ENCODE measurements at places on chromosomes 3 and 15. TPM values are rescaled to one million over a fixed set of nuclear protein-coding genes. Genes with fewer than 3 reads are reported as not detected.

PRR23A gene
- total RNA-seq: not detected

GRCh38 chr15:43799945-43800285 lies at the start of gene SERINC4:
Gene SERINC4, minus strand, starts transcription at chr15:43800220. Its CDS starts 234 bp downstream, at chr15:43799986.
- H3K27me3 ChIP-seq: no peaks in the 10 kb centered on the region
- peak within 1 kb of the TSS; percentile 81 for H3K27ac ChIP-seq
- peaks cover 14% of the 10 kb centered on the region for H3K4me1 ChIP-seq
- H3K4me3 ChIP-seq: peak within 1 kb of the TSS; percentile 86
- H3K36me3 ChIP-seq: peaks cover 69% of the 10 kb centered on the region

- peaks cover 32% of the 10 kb centered on the region for H3K4me1 ChIP-seq
- DNase-seq: no peak
- no peaks in the 10 kb centered on the region for H3K27me3 ChIP-seq
- no peak overlapping the region for H3K4me3 ChIP-seq
Observed at GRCh38 chr3:45993421-45994027, 2.1 kb downstream of the FYCO1 start.

- peak; percentile 32 for DNase-seq
- no peak overlapping the region for H3K27ac ChIP-seq
- H3K36me3 ChIP-seq: no peaks in the 10 kb centered on the region
- no peaks in the 10 kb centered on the region for H3K27me3 ChIP-seq
Observed at GRCh38 chr15:76566276-76566675, 229.7 kb downstream of the ISL2 start.

- peaks cover 5% of the 10 kb centered on the region for H3K4me1 ChIP-seq
- H3K27ac ChIP-seq: peak overlapping the region; percentile 73
- no peak for DNase-seq
- no peaks in the 10 kb centered on the region for H3K27me3 ChIP-seq
Observed at GRCh38 chr3:31968369-31968926, 12.6 kb downstream of the OSBPL10 start.

- no peak for DNase-seq
- peaks cover 49% of the 10 kb centered on the region for H3K27me3 ChIP-seq
Observed at GRCh38 chr15:79311901-79312553, 1.1 kb downstream of the TMED3 start.

DNA sequence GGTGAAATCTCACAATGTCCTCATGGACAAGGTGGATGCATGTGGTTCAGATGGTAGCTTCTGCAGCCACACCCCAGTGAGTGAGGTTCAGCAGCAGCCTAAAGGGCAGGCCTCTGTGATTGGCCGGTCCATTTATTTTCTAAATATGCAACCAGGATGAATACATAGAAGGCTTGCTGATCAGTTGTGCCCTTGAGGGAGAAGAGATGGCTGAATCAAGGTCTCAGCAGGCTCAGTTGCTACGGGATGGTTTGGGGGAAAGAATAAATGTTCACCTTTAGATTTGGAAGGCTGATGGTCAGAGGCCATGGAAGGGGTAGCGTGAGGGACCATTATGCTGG lies 53.7 kb upstream of the FGD5 start:
- H3K4me3 ChIP-seq: no peak overlapping the region
- H3K36me3 ChIP-seq: no peaks in the 10 kb centered on the region
- no peaks in the 10 kb centered on the region for H3K27me3 ChIP-seq

GRCh38 chr3:147422196-147422595 lies 13.0 kb downstream of the ZIC1 start:
- H3K4me1 ChIP-seq: no peaks in the 10 kb centered on the region
- H3K27me3 ChIP-seq: peaks cover 95% of the 10 kb centered on the region
- no peak for DNase-seq

- no peak overlapping the region for H3K27ac ChIP-seq
- no peak overlapping the region for H3K4me3 ChIP-seq
- peaks cover 8% of the 10 kb centered on the region for H3K27me3 ChIP-seq
- no peak for DNase-seq
Observed at GRCh38 chr3:10351013-10351735, 30.3 kb upstream of the SEC13 start.

DNA sequence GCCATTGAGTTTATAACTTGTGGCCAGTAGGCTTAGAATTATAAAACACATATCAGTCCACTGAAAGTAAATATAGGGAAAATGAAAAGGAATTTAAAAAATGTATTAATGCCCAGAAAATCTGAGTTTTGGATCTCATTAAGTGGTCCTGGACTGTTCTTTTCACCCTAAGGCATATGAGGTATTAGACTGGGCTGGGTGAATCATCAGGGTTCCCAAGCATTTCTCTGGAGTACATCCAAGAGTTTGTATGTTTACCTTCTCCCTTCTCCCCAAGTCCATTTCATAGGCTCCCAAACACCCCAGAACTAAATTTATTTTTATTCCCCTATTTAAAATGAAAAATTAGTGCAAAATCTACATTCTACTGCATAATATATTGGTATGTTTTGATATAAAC lies 31.9 kb upstream of the SPTSSB start:
- H3K4me3 ChIP-seq: no peak overlapping the region
- no peak overlapping the region for H3K27ac ChIP-seq
- no peak for DNase-seq
- no peaks in the 10 kb centered on the region for H3K27me3 ChIP-seq
